IMR-90 (cell line): ENCODE measurements at places on chromosomes 5 and 9. TPM values are rescaled to one million over a fixed set of nuclear protein-coding genes. Genes with fewer than 3 reads are reported as not detected.

DNA sequence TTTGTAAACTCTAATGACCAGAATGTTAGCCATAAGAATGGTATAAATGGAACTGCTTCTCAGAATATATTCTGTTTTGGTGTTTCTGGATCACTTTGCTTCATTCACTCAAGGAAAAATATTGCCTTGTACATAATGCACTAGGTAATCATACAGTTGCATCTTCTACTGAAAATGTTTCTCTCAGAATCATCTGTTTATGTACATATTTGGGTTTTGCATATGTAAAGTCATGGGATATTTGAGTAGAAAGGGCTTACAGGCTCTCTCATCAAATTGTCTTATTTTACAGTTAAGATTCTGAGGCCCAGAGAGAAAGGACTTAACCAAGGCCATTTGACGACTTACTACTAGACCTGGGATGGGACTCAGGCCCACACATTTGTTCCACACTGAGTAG, 97.8 kb upstream of the PALM2AKAP2 start:
- DNase-seq: no peak

- no peak for DNase-seq
These were observed 72.7 kb downstream of the ANKRD33B start for GRCh38 chr5:10636363-10637142.

- no peak for DNase-seq
These were observed 13.0 kb downstream of the MEGF9 start for GRCh38 chr9:120701248-120701647.

- DNase-seq: no peak
These were observed 32.4 kb downstream of the LHX3 start for GRCh38 chr9:136172412-136173079.

GRCh38 chr5:78993165-78993564, 8.1 kb upstream of the ARSB start:
- DNase-seq: no peak

- DNase-seq: no peak
These were observed 12.0 kb upstream of the CTSL start for GRCh38 chr9:87713988-87714330.

GRCh38 chr5:179880066-179880650, 21.5 kb upstream of the MRNIP start:
- DNase-seq: no peak

DNA sequence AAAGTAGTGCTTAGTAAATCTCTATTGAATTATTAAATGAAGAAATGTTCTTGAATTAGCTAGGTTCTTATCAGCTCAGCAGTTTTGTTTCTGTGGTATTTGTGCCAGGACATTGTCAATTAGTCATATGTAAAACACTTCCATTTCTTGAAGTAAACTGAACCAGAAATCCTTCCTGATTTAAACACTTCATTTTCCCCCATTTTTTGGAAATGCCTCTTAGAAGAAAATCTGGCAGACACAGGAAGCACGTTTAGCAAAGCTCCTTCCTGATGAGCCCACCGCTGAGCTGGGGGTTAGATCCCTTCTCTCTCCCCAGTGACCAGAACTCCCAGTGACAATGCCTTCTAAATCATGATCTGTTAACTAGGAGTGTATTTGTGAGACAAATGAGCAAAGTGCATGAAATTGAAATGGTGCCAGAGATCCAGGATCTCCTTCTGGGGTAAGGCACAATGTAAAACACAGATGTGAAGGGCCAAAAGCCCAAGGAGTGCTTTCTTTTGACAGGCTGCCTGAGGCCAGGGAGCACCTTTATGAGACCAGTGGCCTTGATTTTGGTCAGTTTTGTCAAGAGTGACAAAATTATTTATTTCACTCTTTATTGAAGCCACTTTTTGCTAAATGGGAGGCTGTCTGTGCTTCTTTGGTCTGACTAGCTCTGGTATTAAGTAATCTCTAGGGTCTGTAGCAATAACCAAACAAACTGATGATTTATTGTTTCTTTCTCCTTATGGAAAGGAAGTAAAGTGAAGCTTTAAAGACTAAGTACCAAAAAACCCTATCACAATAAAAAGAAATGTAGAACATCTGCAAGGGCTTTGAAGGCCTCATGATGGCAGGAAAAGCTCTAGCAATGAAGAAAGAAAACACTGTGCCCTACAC, 25.5 kb upstream of the RUSC2 start:
- peak; percentile 26 for DNase-seq

- no peak for DNase-seq
These were observed 78.0 kb downstream of the RFX3 start for GRCh38 chr9:3447788-3448187.

DNA sequence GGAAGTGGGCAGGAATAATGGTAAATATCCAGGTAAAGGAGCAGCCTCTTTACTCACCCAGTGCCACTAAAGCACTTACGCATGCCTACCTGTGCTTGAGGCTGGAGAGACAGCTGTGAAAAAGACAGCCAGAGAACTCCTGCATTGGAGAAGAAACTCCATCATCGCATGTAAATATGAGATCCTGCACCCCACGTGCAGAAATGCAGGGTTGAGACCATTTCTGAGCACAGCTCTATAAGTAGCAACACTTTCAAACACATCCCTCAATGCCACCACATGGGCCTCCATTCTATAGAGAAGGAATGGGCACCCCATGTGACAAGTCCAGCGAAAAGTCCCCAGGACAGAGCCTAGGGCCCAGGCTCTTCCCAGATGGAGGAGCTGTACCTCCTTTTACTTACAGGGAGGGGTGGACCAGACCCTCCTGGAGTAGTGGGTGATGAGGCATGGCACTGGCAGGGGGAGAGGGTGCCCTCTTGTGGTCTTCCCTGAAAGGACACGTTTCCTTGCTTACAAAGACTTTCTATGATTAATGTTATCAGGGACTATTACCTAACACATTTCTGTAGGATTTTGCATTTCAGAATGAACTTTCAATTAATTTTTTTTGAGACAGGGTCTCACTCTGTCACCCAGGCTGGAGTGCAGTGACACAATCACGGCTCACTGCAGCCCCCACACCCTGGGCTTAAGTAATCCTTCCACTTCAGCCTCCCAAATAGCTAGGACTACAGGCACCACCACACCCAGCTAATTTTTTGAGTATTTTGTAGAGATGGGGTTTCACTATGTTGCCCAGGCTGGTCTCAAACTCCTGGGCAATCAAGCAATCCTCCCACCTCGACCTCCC, 55.3 kb upstream of the IL17B start:
- peak; percentile 82 for DNase-seq

- no peak for DNase-seq
These were observed 543.1 kb downstream of the ZNF608 start for GRCh38 chr5:124203303-124203702.

- no peak for DNase-seq
These were observed 148.5 kb downstream of the CHSY3 start for GRCh38 chr5:130052752-130053151.

GRCh38 chr9:88725300-88726019, 190.5 kb downstream of the NXNL2 start:
- DNase-seq: no peak

GRCh38 chr5:4700871-4701270, 439.3 kb upstream of the ADAMTS16 start:
- DNase-seq: no peak

DNA sequence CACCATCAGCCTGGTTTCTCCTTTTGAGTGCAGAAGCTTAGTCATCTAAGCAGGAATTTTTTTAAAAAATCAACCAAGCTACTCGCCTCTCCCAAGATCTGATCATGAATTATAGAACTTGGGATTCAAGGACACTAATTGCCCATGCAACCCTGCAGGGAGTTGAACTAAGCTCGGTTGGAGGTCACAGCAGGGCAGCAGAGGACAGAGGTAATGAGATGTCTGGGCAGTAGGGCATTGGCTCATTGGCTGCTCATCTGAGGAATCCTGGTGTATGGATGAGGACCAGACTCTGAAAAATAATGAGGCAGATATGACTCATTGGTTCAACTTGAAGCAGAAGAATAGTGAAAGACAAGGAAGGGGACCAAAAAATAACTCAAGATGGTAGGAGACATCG, 111.8 kb upstream of the TLE1 start:
- peak; percentile 51 for DNase-seq

GRCh38 chr5:31913808-31914207, 260.3 kb downstream of the GOLPH3 start:
- DNase-seq: no peak

GRCh38 chr9:33202552-33203201, 35.5 kb upstream of the B4GALT1 start:
- peak; percentile 69 for DNase-seq

GRCh38 chr5:150077996-150078801, 8.2 kb downstream of the CSF1R start:
- DNase-seq: no peak

- no peak for DNase-seq
These were observed 22.8 kb downstream of the FPGS start for GRCh38 chr9:127825319-127826051.

- DNase-seq: peak; percentile 28
These were observed 2.5 kb downstream of the IL7R start for GRCh38 chr5:35859101-35859661.

GRCh38 chr9:37523916-37524315, 38.2 kb downstream of the POLR1E start:
- DNase-seq: no peak

DNA sequence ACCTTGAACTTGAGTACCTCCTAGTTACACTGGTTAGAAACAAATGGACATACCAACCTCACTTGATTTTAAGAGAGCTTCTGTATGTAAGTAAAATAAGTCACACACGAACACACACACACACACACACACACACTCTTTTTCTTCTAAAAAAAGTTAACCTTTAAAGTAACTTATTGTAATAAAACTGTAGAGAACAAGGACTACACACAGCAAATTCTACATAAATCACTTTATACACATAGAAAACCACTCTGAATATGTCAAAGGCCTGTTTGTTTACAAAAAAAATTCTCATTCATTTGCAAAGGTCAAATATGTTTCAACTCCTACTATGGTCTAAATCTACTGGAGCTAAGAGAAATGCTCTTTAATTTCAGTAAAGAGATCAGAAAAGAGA, 29.1 kb downstream of the GIN1 start:
- no peak for DNase-seq

DNA sequence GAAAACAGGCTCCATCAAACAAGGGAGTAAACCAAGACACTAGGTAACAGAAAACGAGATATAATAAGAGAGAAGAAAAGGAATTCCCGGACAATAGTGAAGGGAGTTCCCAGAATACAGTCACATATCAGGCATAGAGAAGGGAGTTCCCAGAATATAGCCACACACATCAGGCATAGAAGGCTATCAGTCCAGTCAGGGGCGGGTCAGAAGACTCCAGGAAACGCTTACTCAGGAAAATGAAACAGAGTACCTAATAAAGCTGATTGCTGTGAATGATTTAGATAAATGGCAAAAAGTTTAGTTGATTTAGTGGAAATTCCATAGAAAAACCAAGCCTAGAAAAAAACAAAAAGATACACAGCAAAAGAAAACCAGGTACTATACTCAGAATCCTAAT, 4.9 kb downstream of the TOMM5 start:
- DNase-seq: no peak

DNA sequence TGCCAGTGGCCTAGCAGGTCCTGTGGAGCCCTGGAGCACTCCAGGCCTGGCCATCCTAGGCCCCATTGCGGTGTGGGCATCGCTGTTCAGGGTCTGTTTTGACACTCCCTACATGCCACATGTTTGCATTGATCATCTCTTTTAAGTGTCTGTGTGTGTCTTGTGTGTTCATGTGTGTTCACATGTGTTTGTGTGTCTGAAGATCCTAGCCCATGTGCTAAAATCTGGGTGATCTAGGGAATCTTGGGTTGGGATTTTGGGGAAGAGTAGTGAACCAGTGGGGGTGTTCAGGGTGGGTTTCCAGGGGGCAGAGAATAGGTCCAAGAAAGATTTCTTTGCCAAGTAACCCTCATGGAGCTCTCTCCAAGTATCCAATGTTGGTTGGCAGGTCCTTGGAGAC, 8.4 kb downstream of the PSD2 start:
- DNase-seq: no peak

- peak; percentile 19 for DNase-seq
These were observed 54.6 kb downstream of the FYB1 start for GRCh38 chr5:39164529-39165402.

DNA sequence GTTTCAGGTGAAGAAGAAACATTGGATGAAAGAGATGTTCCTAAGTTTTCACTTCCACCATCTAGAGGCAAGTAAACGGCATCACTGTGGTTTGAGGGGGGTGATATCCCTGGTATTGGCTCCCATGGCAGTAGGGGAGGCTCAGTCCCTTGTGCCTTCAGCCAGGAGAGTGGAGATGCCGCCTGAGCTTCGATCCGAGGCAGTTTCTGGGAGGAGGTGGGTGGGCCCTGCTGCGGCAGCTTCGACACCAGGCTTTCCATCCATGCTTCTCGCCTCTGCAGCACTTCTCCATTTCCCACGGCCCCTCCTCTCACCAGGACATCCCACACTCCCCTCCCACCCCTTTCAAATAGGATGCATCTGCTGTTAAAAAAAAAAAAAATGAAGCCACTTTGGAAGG, 258.3 kb downstream of the GADD45G start:
- no peak for DNase-seq

DNA sequence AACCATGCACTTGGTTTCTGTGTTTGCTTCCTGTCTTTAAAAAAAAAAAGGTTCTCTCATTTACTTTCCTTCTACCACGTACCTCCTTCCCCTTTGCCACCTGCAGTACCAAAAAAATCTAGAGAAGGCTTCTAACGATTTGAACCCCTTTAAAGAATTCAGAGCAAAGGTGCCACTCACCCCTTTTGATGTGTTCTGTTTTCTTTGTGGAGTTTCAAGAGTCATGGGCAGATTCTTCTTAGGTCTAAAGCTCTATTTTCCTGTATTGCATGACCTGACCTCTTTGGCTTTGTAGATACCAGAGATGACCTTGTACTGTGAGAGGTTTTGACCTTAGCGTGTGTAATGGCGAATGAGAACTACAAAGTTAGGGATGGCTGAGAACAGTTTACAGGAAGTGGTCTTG, 29.0 kb downstream of the TXNDC8 start:
- DNase-seq: no peak

The HMCN2 gene
- polyA plus RNA-seq: 0.02 and 0.03 TPM in 2 replicates

The SQSTM1 gene
- 152 and 201 TPM in 2 replicates for polyA plus RNA-seq

The PLCXD3 gene
- polyA plus RNA-seq: 0.01 and 0.02 TPM in 2 replicates

The C5orf24 gene
- polyA plus RNA-seq: 31.1 and 44.9 TPM in 2 replicates

The LRRC19 gene
- polyA plus RNA-seq: not detected in 2 replicates

The RNF183 gene
- not detected in 2 replicates for polyA plus RNA-seq

The DAB2 gene
- polyA plus RNA-seq: 95.9 and 101 TPM in 2 replicates

The WDR41 gene
- 36.3 and 38.1 TPM in 2 replicates for polyA plus RNA-seq

The PRSS3 gene
- polyA plus RNA-seq: 7.0 and 7.7 TPM in 2 replicates

The SH3RF2 gene
- polyA plus RNA-seq: 1.3 and 1.7 TPM in 2 replicates

The TRIM36 gene
- 0.10 and 0.16 TPM in 2 replicates for polyA plus RNA-seq

The PPP3R2 gene
- polyA plus RNA-seq: not detected in 2 replicates

The SEMA5A gene
- polyA plus RNA-seq: 7.3 and 8.2 TPM in 2 replicates

The QRFP gene
- not detected in 2 replicates for polyA plus RNA-seq

The SDHA gene
- polyA plus RNA-seq: 120 and 121 TPM in 2 replicates

The OBP2B gene
- polyA plus RNA-seq: not detected in 2 replicates

The CHSY3 gene
- 0.46 and 0.62 TPM in 2 replicates for polyA plus RNA-seq

The SV2C gene
- polyA plus RNA-seq: not detected in 2 replicates

The DNAJA1 gene
- 103 and 118 TPM in 2 replicates for polyA plus RNA-seq

The SLC6A18 gene
- polyA plus RNA-seq: not detected in 2 replicates

The ARL10 gene
- polyA plus RNA-seq: 5.0 and 6.0 TPM in 2 replicates
